Amniotic stem cell (primary cell): ENCODE measurements at places on chromosomes 2 and 18.

DNA sequence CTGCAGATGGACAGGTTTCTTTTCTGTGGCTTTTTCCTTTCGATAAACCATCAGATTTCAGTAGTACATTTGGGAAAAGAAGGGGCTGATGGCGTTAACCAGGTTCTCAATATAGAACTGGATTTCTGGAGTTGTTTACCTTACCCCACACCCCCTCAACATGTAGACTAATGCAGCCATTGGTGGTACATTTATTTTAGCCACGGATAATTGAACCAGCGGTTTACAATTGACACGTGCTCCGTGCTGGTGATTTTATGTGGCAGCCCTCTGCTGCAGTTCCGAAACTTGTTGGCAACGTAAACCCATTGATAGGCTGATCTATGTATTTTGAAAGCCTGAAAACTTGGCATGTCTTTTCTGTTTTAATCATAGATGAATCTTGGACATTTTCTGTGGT is 5.4 kb downstream of the SOX11 start:
- DNase-seq: no peak

DNA sequence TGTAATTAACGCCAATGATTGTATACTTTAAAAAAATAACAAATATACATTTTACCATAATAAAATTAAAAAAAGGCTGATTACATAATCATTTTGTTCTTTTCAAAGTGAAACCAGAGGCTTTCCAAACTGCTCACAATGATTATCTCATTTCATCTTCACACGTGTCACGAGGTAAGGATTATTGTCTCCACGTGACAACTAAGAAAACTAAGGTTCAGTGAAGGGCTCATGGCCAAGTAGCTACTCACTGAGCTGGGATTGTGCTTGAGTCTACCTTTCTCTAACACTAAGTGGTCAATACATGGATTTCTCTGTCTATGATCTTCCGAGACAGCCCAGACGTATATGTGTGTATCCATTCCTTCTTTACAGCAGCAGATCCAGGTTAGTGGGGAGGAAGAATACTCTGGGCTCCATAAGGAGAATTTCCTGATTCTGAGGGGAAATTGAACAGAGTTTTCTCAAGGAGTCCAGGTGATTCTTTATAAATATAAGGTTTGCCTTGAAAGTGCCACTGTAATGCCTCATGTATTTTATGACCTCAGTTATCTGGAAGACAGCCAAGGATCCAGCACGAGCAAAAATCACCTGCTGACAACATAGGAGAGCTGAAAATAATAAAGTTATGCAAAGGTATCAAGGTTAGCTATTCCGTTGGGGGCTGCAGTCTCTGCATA is 25.6 kb upstream of the ACSL3 start:
- DNase-seq: no peak

DNA sequence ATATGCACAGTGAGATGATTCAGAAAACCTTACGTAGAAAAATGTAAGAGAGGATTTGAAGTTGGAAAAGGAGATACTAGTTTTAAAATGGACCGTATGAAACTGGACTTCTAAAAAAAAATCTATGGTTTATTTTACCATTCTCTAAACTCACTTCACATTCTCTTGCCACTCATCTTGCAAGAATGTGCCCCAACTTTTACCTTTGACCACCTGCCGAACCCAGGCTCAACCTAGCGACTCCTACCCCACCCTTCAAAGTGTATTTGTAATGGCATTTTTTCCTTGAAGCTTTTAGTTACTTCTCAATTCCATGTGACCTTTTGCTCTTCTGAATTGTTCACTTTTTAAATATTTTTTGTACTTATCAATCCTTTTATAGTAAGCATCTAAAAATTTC is 160.8 kb downstream of the PHLPP1 start:
- DNase-seq: no peak

DNA sequence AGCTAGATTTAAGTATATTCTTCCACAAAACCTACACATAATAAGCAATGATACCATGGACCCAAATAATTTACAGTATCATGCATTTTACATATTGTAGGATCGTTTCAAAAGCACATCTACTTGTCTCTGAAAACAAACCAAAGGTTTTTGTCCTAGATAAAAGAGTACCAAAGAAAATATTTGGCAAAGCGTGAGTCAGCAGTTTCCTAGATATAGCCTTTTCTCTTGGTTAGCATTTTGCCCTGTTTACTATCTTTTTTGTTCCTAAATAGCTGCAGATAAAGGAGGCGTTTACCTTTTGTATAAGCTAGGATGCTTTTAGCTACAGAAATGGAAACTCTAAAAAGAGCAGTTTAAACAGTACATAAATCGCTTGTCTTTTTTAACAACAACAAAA is 305.8 kb upstream of the GULP1 start:
- no peak for DNase-seq

- DNase-seq: no peak
Measured at GRCh38 chr2:158984604-158985135, 16.2 kb downstream of the TANC1 start.

- no peak for DNase-seq
Measured at GRCh38 chr2:67674668-67675067, 277.5 kb downstream of the ETAA1 start.

- DNase-seq: no peak
Measured at GRCh38 chr2:86025229-86025820, 80.4 kb downstream of the POLR1A start.

GRCh38 chr18:77068321-77069312 is 64.0 kb downstream of the MBP start:
- DNase-seq: no peak

- DNase-seq: peak; percentile 21
Measured at GRCh38 chr2:69221960-69222751, 164.9 kb downstream of the GFPT1 start.

DNA sequence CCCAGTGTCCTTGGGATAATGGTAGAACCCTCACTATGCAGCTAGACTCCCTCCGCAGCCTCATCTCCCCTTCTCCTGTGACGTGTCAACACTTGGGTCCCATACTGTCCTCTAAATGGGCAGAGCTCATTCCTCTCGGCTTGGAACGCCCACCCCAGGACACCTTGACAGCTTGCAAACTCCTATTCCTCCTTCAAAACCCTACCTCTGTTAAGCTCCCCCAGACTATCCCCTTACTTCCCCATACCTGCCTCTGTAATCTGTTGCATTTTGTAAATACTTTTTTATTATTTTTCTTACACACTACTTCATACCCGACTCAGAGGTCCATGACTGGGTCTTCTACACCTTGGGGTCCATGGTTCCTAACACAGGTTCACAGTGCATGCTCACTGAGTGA is 28.0 kb downstream of the STEAP3 start:
- no peak for DNase-seq

GRCh38 chr2:41878716-41879234 is 169.0 kb upstream of the PKDCC start:
- DNase-seq: no peak

- no peak for DNase-seq
Measured at GRCh38 chr2:128449226-128450061, 130.8 kb upstream of the HS6ST1 start.

DNA sequence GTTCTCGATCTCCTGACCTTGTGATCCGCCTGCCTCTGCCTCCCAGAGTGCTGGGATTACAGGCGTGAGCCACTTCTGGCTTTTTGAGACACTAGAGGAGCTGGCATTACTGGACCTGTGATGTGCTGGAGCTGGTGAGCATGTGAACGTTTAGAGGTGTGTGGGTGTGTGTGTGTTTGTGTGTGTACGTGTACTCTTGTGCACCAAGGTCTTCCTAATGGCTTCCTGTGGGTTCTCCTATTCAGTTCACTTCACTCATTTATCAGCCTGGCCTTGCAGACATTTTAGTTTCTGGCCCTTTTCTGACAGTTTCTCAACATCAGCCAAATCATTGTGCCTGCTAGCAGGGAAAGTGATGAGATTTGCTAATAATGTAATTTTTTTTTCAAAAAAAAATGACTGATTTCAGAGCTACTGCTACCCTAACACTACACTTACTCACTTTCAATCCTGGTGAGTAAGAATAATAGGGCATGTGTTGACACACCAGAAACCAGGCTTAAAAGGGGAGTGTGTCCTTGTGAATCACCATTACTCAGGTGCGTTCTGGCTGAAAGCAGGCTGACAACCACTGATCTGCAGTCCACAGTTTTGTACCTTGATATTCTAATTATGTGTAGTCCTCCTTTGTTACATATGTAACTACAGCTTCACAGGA is 41.0 kb upstream of the ACTR3 start:
- DNase-seq: no peak

DNA sequence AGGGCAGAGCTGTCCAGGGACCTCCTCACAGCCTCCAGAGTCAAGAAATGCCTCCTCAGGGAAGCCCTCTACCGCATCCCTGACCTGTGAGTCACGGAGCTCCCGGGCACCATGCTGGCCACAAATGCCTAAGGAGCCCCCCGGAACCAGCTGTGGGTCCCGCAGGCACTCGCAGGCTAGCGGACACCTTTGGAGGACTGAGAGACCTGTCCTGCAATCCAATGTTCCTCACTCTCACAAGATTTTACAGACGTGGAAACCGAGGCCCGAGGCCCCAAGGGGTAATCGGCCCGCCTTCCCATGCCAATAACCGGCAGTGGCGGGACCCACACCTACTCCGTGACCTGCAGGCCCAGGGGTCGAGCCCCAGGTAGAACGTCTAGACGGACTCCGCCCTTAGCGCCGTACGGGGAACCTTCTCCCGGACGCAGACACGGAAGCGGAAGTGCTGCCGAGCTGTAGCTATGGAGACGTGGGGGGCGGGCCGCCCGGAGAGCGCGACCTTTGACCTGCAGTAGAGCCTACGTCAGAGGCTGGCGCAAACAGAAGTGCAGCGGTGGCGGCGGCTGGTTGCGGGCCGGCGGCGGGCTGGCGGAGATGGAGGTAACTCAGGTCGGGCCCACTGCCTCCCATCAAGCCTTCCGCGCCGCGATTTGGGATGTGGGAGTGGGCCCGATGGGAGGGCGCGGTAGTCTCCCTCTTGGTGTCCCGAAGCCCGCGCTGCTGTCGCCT is at the start of gene GCC2:
Gene GCC2 (plus strand): TSS at position 529 of the 732 bp plus-strand sequence. CDS start 69 bp downstream, at position 598.
- DNase-seq: peak; percentile 49

- DNase-seq: no peak
Measured at GRCh38 chr2:235806986-235807750, 313.3 kb downstream of the AGAP1 start.

DNA sequence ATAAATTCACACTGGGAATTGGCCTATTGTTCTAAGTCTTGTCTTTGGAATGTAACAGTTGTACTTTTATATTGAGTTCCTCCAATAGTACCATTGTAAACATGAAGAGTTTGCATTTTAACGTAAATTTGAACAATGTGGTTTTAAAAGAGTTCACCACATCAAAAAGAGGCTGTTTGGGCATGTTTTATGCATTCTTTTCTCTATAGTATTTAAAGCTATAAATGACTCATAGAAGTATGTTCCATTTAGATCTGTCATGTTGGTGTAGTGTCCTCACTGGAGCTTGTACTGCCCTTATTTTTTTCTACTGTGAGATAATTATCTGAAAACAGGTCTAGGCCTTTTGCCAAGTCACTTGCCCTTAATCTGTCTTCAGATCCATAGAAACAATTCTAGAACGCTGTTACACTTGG is 141.9 kb downstream of the RHBDD1 start:
- DNase-seq: peak; percentile 40

DNA sequence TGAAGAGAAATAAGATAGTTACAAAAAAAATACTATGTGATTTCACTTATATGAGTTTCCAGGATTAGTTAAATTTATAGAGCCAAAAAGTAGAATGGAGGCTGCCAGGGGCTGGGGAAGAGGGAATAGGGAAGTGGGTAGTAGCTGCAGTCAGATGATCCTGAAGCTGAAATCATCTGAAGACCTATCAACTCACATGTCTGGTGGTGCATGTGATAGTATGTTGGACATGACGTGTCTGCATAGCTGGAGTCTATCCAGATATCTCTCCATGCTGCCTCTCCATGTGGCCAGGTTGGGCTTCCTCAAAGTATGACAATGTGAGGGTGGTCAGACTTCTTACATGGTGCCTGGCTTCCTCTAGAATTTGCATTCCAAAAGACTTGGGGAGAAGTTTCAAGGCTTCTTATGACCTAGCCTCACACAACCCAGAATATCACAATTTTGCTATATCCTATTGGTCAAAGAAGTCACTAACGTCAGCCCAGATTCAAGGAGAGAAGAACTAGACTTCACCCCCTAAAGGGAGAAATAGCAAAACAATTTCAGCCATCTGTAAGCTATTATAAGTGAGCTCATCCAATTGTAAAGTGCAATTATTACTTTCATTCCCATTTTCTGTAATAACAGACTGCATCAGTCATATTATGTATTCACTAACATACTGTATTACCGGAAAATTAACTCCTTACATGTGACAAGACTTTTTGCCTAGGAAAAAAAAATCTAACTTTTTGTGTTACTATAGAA is 14.0 kb upstream of the ZNF396 start:
- no peak for DNase-seq

DNA sequence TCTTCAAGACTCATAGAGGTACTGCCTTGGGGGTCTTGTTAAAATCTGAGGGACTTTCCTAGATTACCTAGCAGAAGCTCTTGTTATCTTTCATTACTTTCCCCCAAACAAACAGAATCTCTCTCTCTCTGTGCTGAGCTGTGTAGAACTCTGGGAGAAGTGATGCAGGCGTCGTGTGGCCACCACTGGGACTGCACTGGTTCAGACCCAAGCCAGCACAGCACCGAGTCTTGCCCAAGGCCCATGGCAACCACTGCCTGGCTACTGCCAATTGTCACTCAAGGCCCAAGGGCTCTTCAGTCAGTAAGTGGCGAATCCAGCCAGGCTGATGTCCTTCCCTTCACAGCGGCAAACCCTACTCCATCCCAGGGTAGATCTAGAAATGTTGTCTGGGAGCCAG is 28.6 kb downstream of the PPP1R1C start:
- no peak for DNase-seq
